ENCODE measurements at places on chromosomes 3 and 15.
A peak's percentile ranks its signal among the peaks of the same experiment; 100 is the strongest.

DNA sequence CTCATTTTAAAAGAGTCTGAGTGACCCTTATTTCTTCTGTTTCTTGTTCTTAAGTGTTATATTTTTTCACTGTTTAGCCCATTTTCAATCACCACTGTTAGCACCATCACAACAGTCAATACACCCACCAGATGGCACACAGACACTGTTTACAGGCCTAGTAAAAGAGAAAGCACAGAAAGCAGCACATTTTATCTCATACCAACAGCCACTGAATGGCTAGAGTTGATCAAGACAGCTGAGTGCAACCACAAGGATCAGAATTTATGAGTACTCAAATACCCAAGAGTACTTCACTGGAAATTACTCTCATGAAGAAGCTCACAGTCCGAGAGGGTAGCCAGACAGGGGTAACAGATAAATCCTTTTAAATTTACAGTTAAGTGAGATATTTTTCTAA, 127.0 kb downstream of the TFDP2 start:
- DNase-seq: no peak

GRCh38 chr3:55903680-55904079, 416.6 kb upstream of the WNT5A start:
- no peak for DNase-seq

DNA sequence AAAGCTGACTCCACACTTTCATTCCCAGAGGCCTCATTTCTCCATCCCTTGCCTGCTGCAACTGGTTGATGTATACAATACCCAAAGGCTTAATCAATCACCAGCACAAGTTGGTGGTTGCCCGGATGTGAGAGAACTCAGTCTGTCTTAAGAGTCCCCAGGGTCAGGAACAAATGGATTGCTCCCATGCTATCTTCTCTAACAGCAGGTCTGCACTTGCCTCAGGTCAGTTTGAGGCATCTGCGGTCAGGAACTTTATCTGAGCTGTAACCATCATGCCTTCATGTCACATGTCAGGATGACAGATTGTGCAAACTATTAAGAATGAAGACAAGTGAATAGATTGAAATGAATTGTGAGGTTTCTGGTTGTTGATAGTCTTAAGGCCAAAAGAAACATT, 56.1 kb downstream of the BFSP2 start:
- no peak for DNase-seq

GRCh38 chr15:66565741-66566144, at the start of gene LCTL:
LCTL (minus strand) TSS chr15:66565998; CDS start chr15:66565365, 633 bp downstream.
- DNase-seq: no peak

GRCh38 chr3:157127268-157127667, 32.7 kb downstream of the CCNL1 start:
- DNase-seq: no peak

DNA sequence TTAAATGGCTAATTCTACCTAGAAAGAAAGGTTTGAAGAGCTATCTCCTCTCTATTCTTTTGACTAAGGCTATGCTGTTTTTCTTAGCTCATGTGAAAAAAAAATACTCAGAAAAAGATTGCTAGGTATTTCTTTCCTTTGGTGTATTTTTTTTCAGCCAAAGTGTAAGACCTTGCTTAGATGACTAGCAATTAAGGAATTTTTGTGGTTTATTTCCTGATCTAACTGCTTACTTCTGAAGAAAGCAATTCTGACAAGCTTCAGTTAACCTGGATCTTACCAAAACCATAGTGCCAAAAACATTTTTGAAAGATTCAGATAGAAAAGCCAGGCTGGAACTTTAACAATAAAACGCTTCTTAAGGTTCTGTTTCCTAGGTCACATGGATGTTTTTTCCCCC, 315.6 kb downstream of the SOX2 start:
- DNase-seq: no peak

- no peak for DNase-seq
Measured at GRCh38 chr3:6753536-6753935, 107.4 kb upstream of the GRM7 start.

DNA sequence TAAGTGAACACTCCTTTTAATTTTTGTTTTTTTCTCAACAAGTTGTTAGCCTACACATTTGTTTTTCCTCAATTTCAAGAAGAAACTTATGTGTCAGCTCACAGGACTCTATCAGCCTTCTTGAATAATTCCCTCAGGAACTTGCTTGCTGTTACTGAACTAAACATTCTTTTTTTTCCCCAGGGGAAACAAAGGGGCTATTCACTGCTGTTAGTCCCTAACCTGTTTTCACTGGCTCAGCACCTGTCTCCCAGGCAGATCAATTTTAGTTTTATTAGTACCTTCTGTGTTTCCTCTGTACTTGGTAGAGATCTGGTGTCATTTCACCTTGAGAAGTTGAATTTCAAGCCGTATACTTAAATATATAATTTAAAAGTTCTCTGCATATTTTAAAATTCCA, 644.6 kb downstream of the CADM2 start:
- no peak for DNase-seq

DNA sequence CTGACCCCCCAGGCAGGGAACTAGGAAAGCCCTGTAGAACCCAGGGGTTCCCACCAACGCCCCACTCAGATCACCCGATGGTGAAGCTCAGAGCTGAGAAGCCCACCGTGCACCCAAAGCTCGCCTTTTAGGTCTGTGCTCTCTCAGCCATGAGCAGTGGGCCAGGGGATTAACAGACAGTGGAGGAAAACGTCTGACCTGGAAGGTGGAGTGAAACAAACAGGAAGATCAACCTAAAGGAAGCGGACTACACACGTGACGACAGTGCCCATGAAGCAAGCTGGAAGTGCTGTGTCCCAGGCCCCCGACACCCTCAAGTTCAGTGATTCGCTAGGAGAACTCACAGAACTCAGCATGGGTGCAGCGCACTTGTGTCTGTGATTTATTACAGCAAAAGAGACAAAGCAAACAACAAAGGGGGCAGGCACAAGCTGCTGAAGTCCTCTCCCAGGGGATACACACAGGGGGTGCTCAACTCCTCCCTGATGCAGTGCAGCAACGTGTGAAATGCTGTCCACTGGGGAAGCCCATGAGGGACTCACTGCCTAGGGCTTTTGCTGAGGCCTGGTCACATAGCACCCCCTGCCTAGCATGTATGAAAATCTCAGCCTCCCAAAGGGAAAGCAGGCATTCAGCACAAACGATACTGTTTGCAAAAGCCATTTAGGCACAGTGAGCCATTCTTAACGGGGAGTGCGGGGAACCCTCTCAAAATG, 43.5 kb downstream of the CFAP92 start:
- DNase-seq: no peak

GRCh38 chr15:39407116-39407515, 173.8 kb upstream of the THBS1 start:
- DNase-seq: no peak

DNA sequence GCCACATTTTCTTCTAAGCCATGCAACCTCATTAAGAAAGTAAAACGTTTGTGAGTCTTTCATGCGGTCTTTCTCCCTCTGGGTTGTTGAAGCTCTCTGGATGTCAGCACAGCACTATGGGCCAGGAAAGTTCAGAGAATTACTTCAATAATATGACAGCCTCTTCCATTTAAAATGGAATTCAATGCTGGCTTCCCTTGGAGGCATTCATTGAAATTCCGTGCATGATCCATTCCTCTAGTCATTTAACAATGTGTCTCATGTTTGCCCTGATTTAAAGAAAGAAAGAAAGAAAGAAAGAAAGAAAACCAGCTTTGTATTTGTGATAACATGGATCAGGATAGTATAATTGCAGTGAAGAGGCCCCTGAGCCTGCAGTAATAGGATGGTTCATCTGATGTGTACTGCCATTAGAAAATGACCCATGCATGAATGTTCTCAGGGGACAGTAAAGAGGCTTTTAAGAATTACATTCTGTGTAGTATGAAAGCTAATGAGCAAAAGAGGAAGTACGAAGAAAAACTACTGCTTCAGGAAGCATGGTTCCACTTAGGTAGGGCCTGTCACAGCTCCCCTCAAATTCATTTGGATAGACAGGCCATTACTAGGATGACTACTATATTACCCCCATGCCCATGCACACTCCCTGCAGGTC, 146.0 kb downstream of the ARPP21 start:
- DNase-seq: no peak

DNA sequence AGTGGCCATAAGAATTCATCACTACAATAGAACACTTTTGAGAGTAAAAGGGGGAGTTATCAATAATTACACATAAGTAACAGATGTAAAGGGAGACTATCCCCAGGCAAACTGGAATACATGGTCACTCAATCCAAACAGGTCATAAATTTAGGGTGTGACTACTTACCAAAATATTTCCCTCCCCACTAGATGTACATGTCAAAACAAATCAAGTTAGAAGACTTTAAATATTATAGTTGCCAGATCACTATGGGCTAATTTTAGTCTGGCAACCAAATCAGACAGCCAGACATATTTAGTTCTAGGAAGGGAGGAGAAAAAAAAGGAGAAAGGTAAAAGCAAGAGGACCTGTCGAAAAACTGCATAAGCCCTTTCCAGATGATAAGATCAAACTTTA, 23.1 kb downstream of the SLC24A5 start:
- no peak for DNase-seq

DNA sequence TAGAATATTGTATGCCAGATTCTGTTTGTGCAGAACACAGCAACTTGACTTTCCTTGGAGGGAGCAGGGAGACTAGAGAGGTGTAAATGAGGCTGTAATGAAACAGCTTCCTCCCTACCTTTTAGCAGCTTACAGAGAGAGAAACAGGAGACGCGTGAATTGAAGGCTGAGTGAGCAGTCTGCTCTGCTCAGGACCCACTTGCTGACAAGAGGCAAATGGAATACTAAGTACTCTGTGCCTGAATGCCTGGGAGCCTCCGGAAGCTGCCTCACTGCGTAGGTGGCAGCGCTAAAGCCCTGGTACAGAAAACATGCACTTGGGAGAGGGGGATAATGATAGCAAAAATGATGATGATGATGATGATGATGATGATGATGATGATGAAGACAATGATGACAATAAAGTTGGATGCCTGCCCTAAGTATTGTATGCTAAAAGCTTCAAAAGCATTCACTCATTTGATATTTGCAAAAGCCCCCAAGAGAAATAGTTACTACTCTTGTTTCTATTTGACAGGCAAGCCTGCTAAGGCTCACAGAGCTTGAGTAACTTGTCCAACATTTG, 548.9 kb downstream of the NTRK3 start:
- DNase-seq: no peak

GRCh38 chr3:196149375-196149774, 61.8 kb downstream of the ZDHHC19 start:
- no peak for DNase-seq

GRCh38 chr3:122975924-122976293, 51.7 kb downstream of the SEMA5B start:
- peak; percentile 8 for DNase-seq

Data from activated gamma-delta T cell treated with Interleukin-2 at 50 U/mL for 16 hours (primary cell).